T-helper 9 cell (primary cell): ENCODE measurements at places on chromosomes 5 and 9.

- no peak for DNase-seq
Observed at GRCh38 chr9:111147041-111147440, 108.8 kb upstream of the LPAR1 start.

DNA sequence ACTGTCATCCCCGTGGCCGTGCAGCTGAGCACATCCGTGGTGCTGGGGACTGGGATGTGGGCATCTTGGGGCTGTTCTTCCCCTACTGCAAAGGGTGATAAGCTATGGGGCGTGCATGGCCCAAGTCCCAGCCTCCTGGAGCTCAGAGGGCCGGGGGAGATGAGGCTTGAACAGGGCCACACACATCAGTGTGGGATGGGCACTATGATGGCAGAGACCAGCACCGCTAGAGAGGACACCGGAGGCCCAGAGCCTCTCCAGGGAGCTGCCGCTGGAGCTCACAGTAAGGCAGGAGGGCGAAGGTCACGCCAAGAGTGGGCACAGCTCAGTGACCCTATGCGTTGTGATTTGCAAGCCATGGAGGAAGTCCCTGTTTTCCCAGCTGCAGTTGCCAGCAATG, 63.5 kb downstream of the OLFM1 start:
- DNase-seq, result no peak

DNA sequence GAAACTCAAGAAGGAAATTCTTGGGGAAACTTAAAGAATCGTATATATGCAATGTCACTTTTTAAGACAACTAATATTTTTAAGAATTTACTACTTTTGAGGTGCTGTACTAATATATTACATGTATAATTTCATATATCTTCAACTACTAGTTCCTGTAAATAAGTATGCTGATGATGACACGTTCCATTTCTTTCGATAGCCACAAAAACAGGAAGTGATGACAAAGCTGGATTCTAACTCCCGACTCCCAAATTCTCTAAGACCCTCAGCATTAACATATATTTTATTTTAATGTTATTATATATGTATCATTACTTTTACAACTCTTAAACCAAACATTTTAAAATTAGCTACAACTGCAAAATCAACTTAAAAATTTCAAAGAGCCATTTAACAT, 74.8 kb downstream of the STK32A start:
- DNase-seq, result no peak

DNA sequence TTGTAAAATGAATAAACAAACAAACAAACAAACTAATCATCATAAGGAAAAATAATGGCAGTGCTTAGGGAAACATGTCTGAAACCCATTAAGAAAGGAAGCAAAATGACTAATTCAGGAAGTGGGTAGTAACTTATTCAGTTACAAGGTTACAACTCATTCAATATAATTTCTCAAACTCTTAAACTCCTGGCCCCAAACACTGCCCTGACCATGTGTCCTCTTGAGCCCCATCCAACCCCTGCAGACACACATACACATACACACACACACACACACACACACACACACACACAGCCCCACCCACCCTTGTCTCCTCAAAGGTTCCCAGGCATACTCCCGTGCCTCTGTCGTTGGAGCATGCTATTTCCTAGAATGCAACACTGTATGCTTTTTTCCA, 193.9 kb downstream of the SEC61B start:
- no peak for DNase-seq

- no peak for DNase-seq
Observed at GRCh38 chr9:135401218-135401617, 78.4 kb upstream of the PPP1R26 start.

DNA sequence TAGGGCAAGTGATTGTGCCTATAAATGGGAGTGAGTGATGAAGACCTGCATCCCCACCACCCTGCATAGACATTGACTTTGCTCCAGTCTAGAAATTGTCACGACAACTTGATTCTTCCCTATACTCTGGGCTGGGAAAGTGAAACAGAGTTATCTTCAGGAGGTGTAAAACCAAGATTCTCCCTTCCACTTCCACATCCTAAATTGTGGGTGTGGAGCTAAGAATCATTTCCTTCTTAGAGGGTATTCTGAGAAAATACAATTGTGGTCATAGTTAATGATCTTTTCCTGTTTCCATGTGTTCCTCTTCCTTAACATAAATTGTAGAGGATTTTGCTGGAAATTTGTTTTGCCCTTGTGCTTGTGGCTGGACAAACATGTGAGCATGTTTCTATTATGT, 96.8 kb upstream of the PJA2 start:
- no peak for DNase-seq

DNA sequence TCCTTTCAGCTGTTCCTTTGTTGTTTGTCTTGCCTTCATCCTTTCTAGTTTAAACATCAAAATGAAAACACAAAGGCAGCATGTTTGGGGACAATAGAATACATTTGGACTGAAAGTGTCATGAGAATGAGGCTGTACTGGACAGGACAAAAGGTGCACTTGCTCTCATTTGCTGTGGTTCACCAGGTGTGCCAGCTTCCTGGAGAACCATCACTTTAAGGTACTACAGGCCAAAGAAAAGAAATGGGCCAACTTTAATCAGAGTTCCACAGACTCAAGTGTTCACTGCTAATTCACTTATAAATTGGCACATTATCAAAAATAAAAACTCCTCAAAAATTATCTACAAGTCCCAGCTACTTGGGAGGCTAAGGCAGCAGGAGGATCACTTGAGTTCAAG, 53.8 kb downstream of the ABHD17B start:
- DNase-seq, result no peak

DNA sequence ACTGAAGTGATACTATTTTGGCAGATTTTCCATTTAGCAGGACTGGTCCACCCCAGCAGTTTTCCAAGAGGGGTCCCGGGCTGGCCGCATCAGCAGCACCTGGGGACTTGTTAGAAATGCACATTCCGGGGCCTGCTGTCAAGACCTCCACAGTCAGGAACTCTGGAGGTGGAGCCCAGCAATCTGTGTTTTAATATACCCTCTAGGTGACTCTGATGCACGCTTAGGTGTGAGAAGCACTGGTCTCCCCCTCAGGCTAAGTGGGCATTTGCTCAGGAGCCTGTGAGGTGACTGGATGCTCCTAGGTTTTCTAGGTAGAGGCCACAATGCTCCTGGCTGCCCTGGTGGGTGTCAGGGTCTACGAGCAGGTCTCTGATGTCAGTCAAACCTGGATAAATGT, 81.7 kb downstream of the DCP2 start:
- DNase-seq, result no peak

DNA sequence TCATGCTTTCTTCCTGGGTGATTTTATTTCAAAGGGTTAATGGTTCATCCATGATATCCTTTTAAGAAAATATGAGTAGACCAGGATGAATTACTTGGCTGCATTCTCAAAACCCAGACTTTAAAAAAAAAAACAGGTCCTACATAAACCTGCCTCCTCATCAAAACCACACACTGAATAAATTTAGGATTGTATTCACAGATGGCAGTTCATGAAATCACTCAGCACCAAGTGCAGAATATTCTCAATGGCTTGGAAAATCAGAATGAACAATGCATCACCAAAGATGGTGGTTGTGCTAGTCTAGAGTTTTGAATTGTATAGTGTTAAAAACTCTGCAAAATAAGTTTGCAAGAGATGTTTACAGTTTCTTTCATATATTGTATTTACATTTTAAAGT, 145.4 kb upstream of the GRAMD2B start:
- DNase-seq, result no peak

GRCh38 chr5:50657044-50657443, 9.4 kb upstream of the PARP8 start:
- no peak for DNase-seq

- DNase-seq, result no peak
Observed at GRCh38 chr9:119332522-119332921, 36.7 kb downstream of the BRINP1 start.

DNA sequence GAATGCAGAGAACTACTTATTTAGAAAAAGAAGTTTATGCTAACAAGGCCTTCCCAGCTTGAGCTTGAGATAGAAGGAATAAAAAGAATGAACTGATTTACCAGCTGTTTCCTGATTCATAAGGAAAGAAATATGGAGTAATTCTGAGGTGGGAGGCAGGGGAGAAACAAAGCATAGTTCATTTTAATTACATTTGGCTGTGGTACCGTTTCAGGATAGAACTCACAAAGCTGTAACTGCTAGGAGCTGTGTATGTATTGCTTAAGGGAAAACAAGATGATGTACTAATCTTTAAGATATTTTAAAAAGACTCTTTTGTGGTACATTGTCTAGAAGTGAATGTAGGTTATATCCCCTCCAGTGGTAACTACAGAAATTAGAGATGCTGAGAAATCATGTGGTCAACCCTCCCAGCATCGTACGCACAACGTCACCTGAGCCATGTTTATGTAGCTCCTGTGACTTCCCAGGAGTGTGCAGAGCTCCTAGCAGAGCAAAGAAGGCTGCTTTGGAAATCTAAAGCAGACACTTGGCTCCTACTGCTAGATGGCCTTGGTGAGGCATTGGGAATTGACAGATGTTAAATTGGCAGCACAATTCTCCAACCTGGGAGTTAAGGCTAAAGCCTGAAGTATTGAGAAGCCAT, 208.3 kb upstream of the VLDLR start:
- DNase-seq, result no peak

- DNase-seq, result peak; percentile 43
Observed at GRCh38 chr5:72848474-72849428, 32.3 kb downstream of the TNPO1 start.

DNA sequence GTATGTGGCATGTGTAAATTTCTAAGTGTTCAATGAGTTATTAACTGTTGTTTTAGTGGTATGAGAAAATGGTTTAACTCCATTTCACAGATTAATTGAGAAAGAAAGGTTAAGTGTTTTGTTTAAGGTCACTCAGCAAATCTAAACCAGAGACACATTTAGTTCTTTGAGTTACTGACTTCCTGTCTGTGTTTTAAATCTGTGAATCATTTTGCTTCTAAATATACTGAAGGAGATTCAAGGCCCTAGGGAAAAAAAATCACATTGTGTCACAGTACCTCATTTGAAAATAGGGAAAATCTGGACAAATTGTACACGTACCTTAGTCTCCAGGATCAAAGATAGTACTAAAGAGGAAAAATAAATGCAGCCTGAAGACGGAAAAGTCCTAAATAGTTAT, 368.2 kb downstream of the TMEM161B start:
- DNase-seq, result no peak

DNA sequence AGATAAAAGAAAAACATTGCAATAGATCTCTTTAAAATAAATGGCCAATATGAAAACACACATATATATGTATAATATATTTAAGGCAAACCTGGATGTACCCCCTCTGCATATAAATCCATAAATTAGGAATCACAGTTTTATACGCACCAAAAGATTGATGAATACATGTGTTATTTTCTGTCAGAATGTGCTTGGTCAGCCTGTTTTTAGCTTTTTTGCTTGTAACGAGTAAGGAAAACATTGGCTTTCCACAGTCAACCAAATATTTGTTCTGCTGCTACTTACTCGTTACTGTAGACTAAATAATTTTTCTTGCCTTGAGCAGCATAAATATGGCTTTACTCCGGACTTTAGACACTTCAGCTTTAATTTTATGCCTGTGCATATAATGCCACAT, 173.7 kb downstream of the CWC27 start:
- no peak for DNase-seq

GRCh38 chr9:35070823-35071813, 1.3 kb downstream of the VCP start:
- no peak for DNase-seq

DNA sequence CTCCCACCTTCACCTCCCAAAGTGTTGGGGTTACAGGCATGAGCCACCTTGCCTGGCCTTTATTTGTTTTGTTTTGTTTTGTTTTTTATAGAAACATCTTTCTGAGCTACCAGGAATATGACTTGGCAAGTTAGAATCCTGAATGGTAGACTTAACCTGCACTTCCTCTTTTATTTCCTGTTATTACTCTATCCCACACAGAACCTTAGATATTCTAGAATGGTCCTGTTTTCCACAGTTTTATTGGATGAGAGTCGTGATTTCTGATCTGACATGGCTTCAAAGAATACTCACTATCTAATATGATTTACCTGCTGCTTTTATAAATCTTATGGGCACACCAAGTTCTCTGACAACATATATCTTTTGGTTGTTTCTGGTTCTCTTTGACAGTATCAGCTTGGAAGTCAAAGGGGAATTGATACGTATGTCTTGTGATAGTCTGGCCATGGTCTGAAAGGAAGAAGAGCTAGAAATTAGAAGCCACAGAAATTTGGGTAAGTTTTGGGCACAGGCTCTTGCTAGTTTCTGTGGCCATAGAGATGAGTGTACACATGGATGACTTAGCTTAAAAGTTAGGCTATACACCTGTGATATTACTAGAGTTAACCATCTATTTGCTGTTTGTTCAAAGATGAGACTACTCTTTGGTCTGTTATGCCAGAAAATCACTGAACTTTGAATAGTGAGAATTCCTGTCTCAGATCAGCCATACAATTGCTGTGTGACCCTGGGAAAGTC, 4.7 kb upstream of the PANK3 start:
- no peak for DNase-seq

GRCh38 chr5:132825033-132825833, 5.2 kb downstream of the SHROOM1 start:
- no peak for DNase-seq

GRCh38 chr9:136802321-136802720, 5.4 kb upstream of the RABL6 start:
- DNase-seq, result no peak

- DNase-seq, result no peak
Observed at GRCh38 chr5:56838409-56839039, 23.2 kb downstream of the MAP3K1 start.

DNA sequence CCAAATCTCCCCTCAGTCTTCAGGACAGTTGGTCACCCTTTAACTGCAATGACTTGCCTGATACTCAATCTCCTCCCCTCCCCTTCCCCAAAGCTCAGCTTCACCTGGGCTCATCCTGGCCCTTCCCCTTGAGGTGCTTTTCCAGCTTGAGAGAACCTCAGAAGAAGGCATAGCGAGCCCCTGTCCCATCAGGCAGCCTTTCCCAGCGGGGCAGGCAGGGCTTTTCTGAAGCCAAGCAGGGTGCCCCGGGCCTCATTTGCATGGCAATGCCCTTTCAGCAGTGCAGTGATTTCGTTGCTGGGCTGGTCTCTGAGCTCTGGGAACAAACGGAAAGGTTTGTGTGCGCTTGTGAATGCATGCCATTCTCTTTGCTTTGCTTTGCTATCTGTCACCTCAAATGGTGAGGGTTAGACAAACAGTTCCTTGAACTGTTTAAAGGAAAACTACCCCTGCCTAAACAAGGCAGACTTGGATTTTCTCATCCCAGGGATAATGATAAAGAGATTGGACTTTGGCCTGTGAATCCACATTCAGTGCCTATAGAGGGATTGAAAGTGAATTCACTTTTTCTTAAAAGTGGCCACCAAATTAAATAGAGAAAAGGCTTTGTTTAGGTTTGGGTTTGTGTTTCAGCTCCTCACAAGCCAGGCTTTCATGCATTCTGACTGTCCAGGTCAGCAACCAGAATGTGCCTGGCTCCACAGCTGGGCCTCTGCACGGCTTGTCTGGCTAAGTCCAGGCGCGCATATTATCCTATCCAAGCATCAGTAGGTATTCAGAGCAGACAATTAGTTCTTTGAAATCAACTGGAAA, 165.3 kb downstream of the ZNF608 start:
- no peak for DNase-seq
